Activated T-cell treated with anti-CD3 and anti-CD28 coated beads, Interleukin-2, amount 50 U/mL, for 4 hours (primary cell): ENCODE measurements at places on chromosomes 6 and 20.

GRCh38 chr20:3911956-3912355 is 22.8 kb downstream of the PANK2 start:
- DNase-seq, result no peak

DNA sequence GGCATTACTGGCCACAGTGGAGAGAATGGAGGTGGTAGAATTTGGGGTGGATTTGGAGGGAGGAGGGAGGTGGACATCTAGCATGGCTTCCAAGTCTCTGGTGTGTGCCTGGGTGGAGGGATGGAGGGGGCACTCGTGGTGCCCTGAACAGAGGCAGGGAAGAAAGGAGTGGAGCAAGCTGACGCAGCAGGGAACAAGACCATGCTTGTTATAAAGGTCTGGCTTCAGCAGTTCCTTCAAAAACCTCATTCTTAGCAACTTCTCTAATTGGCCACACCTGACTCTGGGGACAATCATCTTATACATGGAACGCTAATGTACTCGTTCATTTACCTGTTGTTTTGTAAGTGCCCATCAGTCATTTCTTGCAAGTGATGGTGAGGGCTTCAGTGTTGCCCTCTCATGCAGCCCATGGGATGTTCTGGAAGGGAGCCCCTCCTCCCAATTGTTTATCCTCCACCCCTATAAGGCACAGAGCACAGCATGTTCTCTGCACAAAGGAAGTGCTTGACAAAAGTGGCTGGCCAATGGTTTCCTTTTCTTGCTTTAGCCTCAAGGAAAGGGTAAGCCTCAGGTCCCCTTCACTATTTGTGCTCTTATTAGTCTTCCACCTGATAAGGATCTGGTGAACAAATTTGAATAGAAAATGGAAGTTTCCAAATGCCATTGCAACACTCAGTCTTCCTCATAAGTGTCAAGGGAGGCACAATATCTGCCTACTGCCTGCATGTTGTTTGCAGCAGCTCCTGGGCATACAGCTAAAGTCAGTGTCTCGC is 39.3 kb downstream of the GFOD1 start:
- no peak for DNase-seq

GRCh38 chr6:48194596-48195295 is 83.7 kb upstream of the PTCHD4 start:
- DNase-seq, result no peak

GRCh38 chr6:18204691-18205090 is 49.5 kb downstream of the KDM1B start:
- DNase-seq, result no peak

DNA sequence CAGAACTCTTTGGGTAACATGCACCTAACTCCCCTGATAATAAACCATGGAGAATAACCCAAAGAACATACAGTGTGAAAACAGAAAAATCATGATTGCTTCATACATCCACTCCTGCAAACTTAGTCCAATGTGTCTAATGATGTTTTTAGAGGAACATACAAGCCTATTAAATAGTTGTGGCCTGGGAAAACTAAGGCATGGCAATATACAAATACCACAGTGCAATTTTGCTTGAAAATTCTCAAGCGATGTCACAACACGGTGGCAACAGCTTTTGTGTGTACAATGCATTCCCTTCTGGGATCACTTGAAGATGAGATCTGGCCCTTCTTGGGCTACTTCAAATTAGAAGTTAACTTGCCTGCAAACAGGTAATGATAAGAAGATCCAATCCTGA is 16.7 kb downstream of the MAP3K5 start:
- no peak for DNase-seq

GRCh38 chr6:99560668-99561067 is 7.8 kb downstream of the CCNC start:
- no peak for DNase-seq

GRCh38 chr6:149563203-149563927 is 2.8 kb upstream of the GINM1 start:
- no peak for DNase-seq

- DNase-seq, result no peak
These were observed 229.8 kb upstream of the SASH1 start for GRCh38 chr6:148112851-148113319.

DNA sequence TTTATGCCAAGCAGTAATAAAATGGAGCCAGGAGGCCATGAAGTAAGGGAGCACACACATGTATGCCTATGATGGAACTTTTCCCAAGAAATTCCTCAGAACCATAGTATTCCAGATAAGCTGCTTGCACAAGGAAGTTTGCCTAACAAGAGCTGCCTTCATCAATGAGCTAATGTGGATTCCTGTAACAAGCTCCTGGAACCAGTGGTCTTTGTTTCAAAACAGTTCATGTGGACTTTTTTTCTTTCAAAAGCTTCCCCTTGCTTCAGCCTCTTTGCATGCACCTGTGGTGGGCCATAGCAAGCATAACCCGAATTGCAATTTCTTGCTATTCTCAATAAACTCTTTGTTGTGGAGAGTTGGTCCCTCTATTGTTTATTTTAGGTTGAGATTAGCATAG is 359.6 kb downstream of the UTRN start:
- no peak for DNase-seq

DNA sequence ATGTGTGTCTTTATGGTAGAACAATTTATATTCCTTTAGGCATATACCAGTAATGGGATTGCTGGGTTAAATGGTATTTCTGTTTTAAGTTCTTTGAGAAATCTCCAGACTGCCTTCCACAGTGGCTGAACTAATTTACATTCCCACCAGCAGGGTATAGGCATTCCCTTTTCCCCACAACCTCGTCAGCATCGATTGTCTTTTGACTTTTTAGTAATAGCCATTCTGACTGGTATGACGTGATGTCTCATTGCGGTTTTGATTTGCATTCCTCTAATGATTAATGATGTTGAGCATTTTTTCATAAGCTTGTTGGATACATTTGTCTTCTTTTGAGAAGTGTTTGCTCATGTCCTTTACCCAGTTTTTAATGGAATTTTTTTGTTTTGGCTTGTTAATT is 5.3 kb upstream of the TASP1 start:
- DNase-seq, result no peak

DNA sequence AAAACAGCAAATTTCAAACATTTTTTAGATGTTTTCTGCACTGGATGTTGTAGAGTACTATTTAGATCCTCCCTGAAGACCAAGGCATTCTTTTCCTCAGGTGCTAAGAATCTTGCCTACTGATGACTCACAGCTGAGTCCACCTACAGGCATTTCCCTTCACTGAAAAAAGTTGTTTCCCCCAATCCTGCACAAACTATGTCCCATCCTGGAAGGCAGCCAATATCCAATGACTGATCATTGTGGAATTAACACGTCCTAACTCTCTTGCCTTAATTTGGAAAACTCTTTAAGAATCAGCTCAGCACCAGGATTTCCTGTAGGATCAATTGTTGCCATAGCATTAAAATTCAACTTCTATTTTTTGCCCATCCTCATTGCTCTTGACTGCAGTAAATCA is 268.4 kb upstream of the IRAK1BP1 start:
- DNase-seq, result no peak

GRCh38 chr20:51204794-51205193 is 181.9 kb upstream of the KCNG1 start:
- DNase-seq, result no peak

- DNase-seq, result no peak
These were observed 85.3 kb downstream of the DLGAP4 start for GRCh38 chr20:36391456-36391855.

DNA sequence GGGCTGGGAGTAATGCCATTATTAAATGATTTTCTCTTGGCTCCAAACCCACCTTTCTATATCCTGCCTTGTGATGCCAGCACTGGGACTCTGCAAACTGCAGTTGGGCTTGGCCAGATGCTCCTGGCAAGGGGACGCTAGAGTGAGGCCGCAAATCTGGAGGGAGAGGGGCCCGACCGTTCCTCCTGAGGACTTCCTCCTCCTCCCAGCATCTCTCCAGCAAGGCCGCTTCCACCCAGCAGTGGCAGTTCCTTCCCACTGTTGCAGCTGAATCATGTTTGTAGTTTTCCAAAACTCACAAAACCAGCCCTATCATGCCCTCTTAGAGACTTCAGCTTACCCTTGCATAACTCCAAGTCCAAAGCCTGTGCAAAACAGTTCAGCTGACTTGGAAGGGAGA is 244.4 kb downstream of the FOXA2 start:
- DNase-seq, result no peak

- DNase-seq, result no peak
These were observed 50.9 kb upstream of the TNFAIP3 start for GRCh38 chr6:137816133-137816579.

DNA sequence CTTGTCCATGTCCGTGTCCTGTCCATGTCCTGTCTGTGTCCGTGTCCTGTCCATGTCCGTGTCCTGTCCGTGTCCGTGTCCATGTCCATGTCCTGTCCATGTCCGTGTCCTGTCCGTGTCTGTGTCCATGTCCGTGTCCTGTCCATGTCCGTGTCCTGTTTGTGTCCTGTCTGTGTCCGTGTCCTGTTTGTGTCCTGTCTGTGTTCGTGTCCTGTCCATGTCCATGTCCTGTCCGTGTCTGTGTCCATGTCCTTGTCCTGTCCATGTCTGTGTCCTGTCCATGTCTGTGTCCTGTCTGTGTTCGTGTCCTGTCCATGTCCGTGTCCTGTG is 55.0 kb upstream of the BHLHE23 start:
- DNase-seq, result no peak

GRCh38 chr6:15791448-15792181 is 128.8 kb upstream of the DTNBP1 start:
- no peak for DNase-seq

- DNase-seq, result no peak
These were observed 298.4 kb upstream of the PLN start for GRCh38 chr6:118249680-118250079.

GRCh38 chr20:35641743-35642142 is 23.0 kb downstream of the CPNE1 start:
- no peak for DNase-seq

GRCh38 chr20:46894971-46895905 is 595 bp downstream of the EYA2 start:
- no peak for DNase-seq

GRCh38 chr6:154805288-154805911 is 72.2 kb downstream of the SCAF8 start:
- no peak for DNase-seq

- no peak for DNase-seq
These were observed 5.3 kb upstream of the FUCA2 start for GRCh38 chr6:143516690-143517446.

DNA sequence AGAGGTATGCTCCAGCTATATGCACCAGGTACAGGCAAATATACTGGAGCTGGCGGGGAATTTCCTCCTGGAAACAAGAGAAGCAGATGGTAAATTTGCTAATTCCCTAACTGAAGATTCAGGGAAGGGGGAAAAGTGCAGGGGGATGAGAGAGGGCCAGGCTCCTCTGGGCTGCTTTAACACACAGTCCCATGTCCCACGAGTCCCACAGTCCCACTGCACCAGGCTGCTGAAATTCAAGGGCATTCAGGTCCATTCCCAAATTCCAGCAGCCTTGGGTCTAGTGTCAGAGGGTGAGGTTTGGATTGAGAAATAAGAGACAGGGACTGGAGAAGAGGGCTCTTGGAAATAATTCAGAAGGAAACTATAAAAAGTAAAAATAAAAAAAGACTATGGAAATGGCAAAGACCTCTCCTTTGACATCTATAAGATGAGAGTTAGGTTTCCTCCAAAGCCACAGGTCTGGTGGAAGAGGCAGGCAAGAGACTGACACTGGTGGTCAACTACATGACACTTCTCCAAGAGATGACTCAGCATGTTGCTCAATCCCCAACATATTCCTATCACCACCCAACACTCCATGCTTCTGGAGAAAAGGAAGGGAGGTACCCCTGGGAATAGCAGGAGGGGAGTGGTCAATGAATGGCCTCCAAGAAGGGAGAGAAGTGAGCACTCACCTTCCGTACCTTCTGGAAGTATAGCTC is 69.2 kb downstream of the TRAM2 start:
- no peak for DNase-seq

GRCh38 chr20:53405139-53405538 is 188.5 kb downstream of the ZNF217 start:
- DNase-seq, result no peak

GRCh38 chr20:2603816-2604505 is 48.5 kb upstream of the NOP56 start:
- no peak for DNase-seq

- no peak for DNase-seq
These were observed 503.9 kb downstream of the CD83 start for GRCh38 chr6:14621518-14621917.

GRCh38 chr6:351011-351866 is 40.3 kb upstream of the IRF4 start:
- DNase-seq, result no peak

DNA sequence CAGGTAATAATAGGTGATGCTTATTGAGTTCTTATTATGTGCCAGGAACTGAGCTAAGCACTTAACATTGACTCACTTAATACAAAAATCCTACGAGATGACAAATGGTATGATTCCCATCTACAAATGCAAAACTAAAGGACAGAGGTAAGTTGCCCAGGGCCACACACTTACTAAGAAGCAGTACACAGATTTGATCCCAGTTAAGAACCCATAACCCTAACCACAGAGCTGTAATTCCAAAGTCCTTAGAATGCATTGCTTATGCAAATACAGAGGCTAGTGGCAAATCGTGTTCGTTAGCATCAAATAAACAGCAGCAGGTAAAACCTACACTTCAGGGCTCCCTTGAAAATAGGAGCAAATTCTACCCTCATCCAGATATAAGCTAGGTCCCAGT is 104.0 kb downstream of the SASH1 start:
- no peak for DNase-seq

- no peak for DNase-seq
These were observed 311.4 kb downstream of the TAF4 start for GRCh38 chr20:61753987-61754956.

DNA sequence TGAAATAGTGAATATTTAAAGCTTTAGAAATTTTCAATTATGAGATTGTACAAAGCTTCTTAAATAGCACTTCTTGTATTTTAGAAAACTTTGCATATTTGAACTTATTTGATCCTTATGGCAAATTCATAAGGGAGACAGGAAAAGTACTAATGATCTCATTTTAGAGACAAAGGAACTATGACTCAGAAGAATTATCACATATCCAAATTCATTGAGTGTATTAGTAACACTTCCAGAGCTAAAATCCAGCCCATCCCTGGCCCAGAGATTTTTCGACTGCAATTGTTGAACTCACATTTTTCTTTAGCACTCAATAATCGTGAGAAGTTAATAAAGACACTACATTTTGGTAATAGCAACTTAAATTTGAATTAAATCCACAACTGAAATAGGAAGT is 704.3 kb downstream of the EPM2A start:
- no peak for DNase-seq

- no peak for DNase-seq
These were observed 4.1 kb downstream of the RBM38 start for GRCh38 chr20:57395111-57395966.
